ENCODE measurements at places on chromosomes 16 and 17.

GRCh38 chr16:27813591-27813990, 249.9 kb downstream of the GSG1L start:
- no peak for DNase-seq

DNA sequence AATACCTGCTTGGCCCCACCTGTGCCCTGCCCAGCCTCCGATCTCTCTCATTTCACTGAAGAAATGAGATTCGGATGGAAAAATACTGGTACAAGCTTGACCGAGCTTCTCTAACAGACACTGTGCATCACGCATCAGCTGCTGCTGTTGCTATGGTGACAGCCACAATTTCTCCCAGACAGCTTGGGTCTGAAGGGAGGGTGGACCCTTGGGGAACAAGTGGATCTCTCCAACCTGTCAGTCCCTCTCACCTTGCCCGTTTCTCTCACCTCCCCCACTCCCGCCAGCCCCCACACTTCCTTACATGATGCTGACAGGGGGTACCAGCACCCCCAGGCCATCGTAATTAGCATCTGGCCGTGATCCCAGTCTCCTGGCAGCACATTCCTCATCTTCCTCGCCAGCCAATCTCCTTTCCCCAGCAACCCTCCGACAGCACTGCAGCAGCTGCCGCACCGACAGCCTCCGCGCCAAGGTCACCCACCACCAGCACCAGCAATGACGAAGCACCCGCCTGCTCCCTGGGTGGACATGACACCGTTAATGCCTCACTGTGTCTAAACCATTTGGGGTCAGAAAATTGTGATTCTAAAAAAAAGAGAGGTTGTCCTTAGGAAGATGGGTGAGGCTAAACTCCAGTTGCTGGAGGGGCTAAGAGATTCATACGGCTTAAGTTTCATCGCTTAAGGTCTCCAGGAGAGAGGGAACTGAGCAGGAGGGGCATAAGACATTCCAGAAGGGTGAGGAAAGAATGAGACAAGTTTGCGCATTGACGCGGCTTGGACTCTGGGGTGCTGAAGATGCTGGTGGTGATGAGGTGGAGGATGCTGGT, 58.6 kb upstream of the TNRC6A start:
- DNase-seq: peak; percentile 81

- DNase-seq: no peak
Observed at GRCh38 chr17:5711344-5711743, 127.0 kb upstream of the NLRP1 start.

DNA sequence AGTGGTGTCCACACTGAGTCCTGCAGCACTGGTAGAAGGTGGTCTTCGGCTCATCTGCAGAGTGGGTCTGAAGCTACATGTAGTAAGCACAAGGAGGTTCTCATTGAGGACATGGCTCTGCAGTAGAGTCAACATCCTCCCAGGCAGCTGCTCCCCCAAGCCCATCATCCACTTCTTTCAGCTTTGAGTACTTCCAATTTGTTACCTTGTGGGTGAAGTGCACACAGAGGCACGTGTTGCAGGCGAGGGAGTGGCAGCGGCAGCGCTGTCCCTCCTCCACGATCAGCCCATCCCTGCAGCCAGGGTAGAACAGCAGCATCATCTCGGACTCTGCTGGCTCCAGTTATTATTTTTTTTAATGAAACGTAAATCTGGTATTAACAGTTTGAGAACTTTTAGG, 1.8 kb upstream of the SSTR2 start:
- no peak for DNase-seq

- DNase-seq: no peak
Observed at GRCh38 chr16:79728048-79728922, 127.7 kb upstream of the MAF start.

- no peak for DNase-seq
Observed at GRCh38 chr17:48720266-48721008, 1.9 kb downstream of the PRAC1 start.

DNA sequence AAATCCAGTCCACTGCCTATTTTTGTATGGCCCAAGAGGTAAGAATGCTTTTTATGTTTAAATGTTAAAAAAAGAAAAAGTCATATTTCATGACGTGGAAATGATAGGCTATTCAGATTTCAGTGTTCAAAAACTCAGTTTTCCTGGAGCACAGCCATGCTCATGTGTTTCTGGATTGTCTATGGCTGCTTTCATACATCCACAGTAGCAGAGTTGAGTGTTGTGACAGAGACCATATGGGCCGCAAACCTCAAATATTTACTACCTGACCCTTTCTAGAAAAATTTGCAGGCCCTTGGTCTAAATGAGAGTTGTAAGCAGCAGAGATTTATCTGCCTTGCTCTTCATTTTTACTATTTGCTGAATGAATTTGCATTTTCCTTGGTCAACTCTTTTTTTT, 264.1 kb downstream of the CBLN1 start:
- DNase-seq: no peak

DNA sequence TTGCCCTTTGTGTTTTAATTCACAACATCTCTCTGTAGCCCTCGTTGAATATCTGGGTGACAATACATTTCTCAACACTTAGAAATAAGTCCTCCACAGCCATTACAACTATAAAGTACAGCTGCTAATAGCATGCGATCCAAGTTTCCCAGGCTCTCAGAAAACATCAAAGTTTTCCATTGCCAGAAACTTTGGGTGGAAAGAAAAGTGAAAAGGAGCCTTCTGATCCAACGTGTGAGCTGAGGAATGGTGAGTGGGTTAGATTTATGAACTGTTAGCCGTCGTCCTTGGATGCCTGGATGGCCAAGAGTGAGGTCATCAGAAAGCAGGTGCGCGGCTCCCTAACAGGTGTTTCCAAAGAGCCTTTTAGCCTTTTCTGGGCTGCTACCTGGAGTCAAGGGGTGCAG, 258.0 kb downstream of the PMP22 start:
- no peak for DNase-seq

- no peak for DNase-seq
Observed at GRCh38 chr17:31584438-31585279, 193.2 kb downstream of the RAB11FIP4 start.

GRCh38 chr17:80612997-80613731, 68.5 kb downstream of the RPTOR start:
- DNase-seq: no peak

- DNase-seq: no peak
Observed at GRCh38 chr17:19369846-19370492, 7.4 kb upstream of the B9D1 start.

GRCh38 chr16:80623376-80623775, 82.6 kb downstream of the DYNLRB2 start:
- peak; percentile 91 for DNase-seq

GRCh38 chr16:28140788-28141618, 70.8 kb downstream of the XPO6 start:
- DNase-seq: peak; percentile 47

GRCh38 chr16:86513471-86514277, 3.3 kb downstream of the FOXF1 start:
- DNase-seq: no peak

DNA sequence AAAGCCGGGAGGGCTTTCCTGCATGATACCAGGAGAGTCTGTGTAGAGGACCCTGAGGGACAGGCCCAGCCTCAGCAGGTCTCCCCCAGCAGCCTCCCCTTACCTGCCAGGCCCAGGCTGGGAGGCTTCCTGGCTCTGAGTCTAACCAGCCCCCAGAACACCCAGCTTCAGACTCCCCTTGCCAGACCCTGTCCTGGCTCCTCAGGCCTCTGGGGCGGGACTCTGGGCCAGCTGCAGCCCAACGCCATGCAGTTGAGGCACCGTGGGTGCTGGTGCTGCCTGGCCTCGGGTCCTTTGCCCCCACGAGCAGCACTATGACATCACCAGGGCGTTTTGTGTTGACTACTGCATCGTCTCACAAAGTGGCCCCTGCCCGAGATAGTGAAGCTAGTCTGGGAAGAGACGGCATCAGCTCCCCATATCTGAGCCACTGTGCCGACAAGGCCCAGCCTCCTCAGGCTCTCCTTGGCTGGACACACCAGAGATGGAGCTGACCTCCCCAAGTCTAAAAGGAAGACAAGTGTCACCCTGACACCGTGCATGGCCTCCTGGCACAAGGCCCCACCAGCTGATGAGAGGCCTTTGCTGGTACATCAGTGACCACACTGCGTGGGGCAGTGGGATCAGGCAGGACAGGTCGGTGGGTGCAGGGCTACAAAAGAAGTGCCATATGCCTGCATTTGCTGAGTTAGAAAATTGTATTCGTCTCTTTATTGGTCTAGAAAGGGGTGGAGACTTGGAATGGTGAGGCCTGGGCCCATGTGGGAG, 10.6 kb downstream of the ALDH3A1 start:
- no peak for DNase-seq

- DNase-seq: no peak
Observed at GRCh38 chr16:69814561-69814960, 52.4 kb downstream of the WWP2 start.

DNA sequence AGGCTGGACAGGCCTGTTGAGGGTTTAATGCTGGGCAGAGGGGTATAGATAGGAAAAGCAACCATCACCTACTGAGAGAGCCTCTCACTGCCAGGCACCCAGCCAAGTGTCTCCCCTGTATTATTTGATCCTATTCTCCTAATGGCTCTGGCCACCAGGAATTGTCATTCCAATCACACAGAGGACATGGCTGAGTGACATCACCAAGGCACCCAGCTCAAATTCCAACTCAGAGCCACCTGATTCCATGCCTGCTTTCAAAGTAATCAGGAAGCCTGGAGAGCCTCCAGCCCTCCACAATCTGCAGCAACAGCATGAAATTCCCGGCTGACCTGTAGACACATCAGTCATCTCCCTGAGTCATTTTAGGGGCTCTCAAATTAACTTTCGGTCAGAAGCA, 368.9 kb upstream of the C16orf82 start:
- no peak for DNase-seq

GRCh38 chr17:45715787-45716186, 68.3 kb upstream of the CRHR1 start:
- no peak for DNase-seq

- no peak for DNase-seq
Observed at GRCh38 chr17:9643611-9644010, 1.7 kb upstream of the USP43 start.

- no peak for DNase-seq
Observed at GRCh38 chr16:30046178-30046577, 15.1 kb upstream of the TLCD3B start.

GRCh38 chr17:17910060-17910459, 62.1 kb downstream of the TOM1L2 start:
- no peak for DNase-seq

- DNase-seq: no peak
Observed at GRCh38 chr16:8716592-8716991, 42.2 kb downstream of the ABAT start.
